ENCODE measurements at places on chromosomes 6 and 20. TPM values are rescaled to one million over a fixed set of nuclear protein-coding genes. Genes with fewer than 3 reads are reported as not detected.
A peak's percentile ranks its signal among the peaks of the same experiment; 100 is the strongest.

The CNBD2 gene
- total RNA-seq = 4.2 TPM

DNA sequence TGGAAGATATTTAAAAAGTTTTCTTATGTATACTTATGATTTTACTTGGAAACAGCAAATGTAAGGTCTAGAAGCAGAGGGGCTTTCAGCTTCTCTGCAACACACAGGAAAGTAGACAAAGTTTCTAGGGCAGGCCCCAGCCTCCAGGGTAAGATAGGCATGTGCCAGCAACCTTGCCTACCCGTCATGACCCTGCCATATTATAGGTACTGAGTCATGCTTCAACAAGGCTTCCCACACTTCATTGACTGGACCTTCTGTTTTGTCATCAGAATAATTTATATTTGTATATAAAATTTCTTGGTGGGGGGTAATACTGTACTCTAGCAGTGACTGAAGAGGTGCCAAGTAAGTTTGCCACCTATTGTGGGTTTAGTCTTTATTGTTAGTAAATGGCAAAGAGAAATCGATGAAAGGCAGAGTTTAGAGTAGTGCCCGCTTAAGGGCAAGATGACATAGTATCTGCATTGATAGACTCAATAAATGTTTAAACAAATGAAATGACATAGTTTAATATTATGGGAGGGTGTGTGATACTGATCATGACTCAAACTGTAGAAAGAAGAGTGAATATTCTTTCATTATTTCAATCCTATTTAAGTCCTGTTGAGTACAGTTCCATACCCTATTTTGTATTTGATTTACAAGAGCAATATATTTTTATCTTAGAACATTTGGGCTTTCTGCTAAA is 95.6 kb downstream of the JARID2 start:
- H3K27me3 ChIP-seq = no peaks in the 10 kb centered on the region
- no peak overlapping the region for H3K4me3 ChIP-seq
- no peak for DNase-seq
- no peak overlapping the region for H3K27ac ChIP-seq
- H3K4me1 ChIP-seq = no peaks in the 10 kb centered on the region

The PFDN6 gene
- 29.1 TPM for total RNA-seq

GRCh38 chr20:57795342-57795697 is 85.5 kb upstream of the PMEPA1 start:
- H3K27ac ChIP-seq = no peak overlapping the region
- H3K36me3 ChIP-seq = no peaks in the 10 kb centered on the region
- no peak for DNase-seq
- no peaks in the 10 kb centered on the region for H3K4me1 ChIP-seq
- no peaks in the 10 kb centered on the region for H3K27me3 ChIP-seq
- no peak overlapping the region for H3K4me3 ChIP-seq

DNA sequence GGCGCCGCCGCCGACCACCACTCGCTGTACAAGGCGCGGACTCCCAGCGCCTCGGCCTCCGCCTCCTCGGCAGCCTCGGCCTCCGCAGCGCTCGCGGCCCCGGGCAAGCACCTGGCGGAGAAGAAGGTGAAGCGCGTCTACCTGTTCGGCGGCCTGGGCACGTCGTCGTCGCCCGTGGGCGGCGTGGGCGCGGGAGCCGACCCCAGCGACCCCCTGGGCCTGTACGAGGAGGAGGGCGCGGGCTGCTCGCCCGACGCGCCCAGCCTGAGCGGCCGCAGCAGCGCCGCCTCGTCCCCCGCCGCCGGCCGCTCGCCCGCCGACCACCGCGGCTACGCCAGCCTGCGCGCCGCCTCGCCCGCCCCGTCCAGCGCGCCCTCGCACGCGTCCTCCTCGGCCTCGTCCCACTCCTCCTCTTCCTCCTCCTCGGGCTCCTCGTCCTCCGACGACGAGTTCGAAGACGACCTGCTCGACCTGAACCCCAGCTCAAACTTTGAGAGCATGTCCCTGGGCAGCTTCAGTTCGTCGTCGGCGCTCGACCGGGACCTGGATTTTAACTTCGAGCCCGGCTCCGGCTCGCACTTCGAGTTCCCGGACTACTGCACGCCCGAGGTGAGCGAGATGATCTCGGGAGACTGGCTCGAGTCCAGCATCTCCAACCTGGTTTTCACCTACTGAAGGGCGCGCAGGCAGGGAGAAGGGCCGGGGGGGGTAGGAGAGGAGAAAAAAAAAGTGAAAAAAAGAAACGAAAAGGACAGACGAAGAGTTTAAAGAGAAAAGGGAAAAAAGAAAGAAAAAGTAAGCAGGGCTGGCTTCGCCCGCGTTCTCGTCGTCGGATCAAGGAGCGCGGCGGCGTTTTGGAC is 2.0 kb downstream of the SOX4 start:
- H3K4me1 ChIP-seq = peaks cover 11% of the 10 kb centered on the region
- peak; percentile 70 for DNase-seq
- no peaks in the 10 kb centered on the region for H3K36me3 ChIP-seq
- no peaks in the 10 kb centered on the region for H3K27me3 ChIP-seq

The LY6G6D gene
- total RNA-seq = not detected

DNA sequence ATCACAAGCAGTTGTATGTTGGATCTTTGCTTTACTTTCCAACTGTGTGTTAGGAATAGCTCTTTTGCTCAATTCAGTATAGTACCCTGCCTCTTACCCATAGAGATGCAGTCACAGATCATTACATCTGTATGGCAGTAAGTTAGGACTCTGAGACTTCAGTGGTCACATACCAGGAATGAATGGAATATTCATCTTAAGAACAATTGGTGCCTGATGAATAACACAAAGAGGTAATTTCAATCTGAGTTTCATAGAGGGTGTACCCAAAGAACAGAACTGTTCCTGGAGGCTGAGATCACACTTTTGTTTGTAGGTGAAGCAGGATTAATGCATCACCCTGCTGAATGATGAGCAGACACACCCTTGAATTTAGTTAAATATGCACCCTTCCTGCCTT is 28.7 kb upstream of the KIF13A start:
- H3K27ac ChIP-seq = no peak overlapping the region
- no peaks in the 10 kb centered on the region for H3K36me3 ChIP-seq
- no peak for DNase-seq
- H3K4me3 ChIP-seq = no peak overlapping the region
- H3K27me3 ChIP-seq = no peaks in the 10 kb centered on the region

- peak; percentile 41 for DNase-seq
- H3K4me1 ChIP-seq = peaks cover 6% of the 10 kb centered on the region
- H3K27ac ChIP-seq = no peak overlapping the region
- no peaks in the 10 kb centered on the region for H3K36me3 ChIP-seq
- H3K27me3 ChIP-seq = no peaks in the 10 kb centered on the region
- H3K4me3 ChIP-seq = no peak overlapping the region
Measured at GRCh38 chr6:20642441-20642840, 108.2 kb downstream of the CDKAL1 start.

GRCh38 chr6:119020597-119021561 is 57.6 kb downstream of the FAM184A start:
- no peaks in the 10 kb centered on the region for H3K4me1 ChIP-seq
- no peak overlapping the region for H3K27ac ChIP-seq
- DNase-seq = no peak
- no peak overlapping the region for H3K4me3 ChIP-seq
- H3K27me3 ChIP-seq = no peaks in the 10 kb centered on the region

The EYA4 gene
- 8.2 TPM for total RNA-seq

DNA sequence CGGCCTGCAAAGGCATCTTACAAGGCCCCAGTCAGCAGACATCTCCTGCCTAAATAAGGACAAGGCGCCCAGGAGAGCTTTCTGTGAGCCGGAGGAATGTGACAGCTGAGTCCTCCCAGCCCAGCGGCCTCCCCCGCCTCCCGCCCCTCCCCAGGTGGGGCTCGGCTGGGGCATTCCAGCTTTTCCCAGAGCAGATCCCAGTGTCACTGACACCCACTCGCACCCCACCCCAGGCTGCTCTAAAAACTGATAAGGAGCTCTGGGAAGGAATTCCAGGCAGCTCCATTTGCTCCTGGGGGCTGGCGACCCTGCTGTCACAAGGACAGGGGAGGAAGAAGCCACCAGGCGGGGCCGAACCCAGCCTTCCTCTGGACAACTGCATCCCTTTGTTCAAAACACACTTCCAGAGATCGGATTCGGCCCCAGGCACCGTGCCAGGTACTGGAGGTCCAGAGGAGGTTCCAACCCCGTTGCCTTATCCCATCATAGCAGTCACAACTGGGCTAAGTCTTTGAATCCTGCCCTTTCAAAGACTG is 49.7 kb downstream of the JPH2 start:
- H3K27ac ChIP-seq = no peak overlapping the region
- H3K27me3 ChIP-seq = no peaks in the 10 kb centered on the region
- no peak overlapping the region for H3K4me3 ChIP-seq
- H3K4me1 ChIP-seq = peaks cover 4% of the 10 kb centered on the region
- DNase-seq = no peak

DNA sequence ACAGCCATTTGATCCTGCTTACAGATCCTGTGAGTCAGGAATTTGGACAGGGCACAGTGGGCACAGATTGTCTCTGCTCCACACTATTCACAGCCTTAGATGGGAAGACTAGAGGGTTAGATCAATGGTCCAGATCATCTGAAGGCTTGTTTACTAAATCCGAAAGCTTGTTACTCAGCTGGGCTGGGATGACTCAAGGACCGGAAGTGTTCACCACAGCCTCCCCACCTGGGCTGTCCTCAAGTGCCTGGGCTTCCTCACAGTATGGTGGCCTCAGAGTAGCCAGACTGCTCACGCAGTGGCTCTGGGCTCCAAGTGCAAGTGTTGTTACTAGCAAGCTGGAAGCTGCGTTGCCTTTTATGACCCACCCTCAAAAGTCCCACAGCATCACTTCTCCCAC is 75.4 kb upstream of the INSM1 start:
- no peaks in the 10 kb centered on the region for H3K27me3 ChIP-seq
- H3K36me3 ChIP-seq = no peaks in the 10 kb centered on the region
- DNase-seq = no peak
- H3K4me1 ChIP-seq = no peaks in the 10 kb centered on the region
- no peak overlapping the region for H3K27ac ChIP-seq
- no peak overlapping the region for H3K4me3 ChIP-seq

The INSM1 gene
- 0.49 TPM for total RNA-seq

DNA sequence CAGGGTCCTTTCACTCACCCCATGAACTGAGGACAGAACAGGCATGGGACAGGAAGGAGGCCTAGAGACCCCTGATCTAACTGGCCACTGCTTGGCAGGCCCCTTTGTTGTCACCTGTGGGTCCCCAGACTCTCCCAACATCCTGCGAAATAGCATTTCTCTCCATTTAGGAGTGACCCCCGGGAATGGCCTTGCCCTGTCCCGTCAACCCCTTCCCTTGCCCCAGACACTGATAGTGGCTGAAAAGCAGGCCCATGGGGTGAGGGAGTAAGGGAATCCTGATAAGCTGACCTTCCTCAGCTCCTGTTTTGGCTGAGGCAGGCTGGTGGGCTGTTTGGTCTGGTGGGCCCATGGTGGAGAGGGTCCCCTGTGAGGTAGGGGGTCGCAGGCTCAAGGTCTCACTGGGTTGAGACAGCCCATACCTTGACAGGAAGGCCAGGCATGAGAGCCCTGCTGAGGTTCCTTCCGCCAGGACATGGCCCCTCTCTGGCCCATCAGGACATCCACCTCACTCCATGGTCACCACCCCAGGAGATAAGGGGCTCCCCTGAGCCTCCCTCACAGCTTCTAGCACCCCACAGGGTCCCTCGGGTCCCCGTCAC is 139.3 kb downstream of the MRPL14 start:
- H3K27me3 ChIP-seq = no peaks in the 10 kb centered on the region
- no peak overlapping the region for H3K4me3 ChIP-seq
- DNase-seq = no peak
- peaks cover 2% of the 10 kb centered on the region for H3K4me1 ChIP-seq

GRCh38 chr20:19440660-19441527 is 228.5 kb downstream of the SLC24A3 start:
- H3K27me3 ChIP-seq = no peaks in the 10 kb centered on the region
- no peaks in the 10 kb centered on the region for H3K36me3 ChIP-seq
- no peak overlapping the region for H3K27ac ChIP-seq
- no peak for DNase-seq

- no peak overlapping the region for H3K4me3 ChIP-seq
- DNase-seq = no peak
- no peaks in the 10 kb centered on the region for H3K4me1 ChIP-seq
- H3K27me3 ChIP-seq = no peaks in the 10 kb centered on the region
- no peaks in the 10 kb centered on the region for H3K36me3 ChIP-seq
- no peak overlapping the region for H3K27ac ChIP-seq
Measured at GRCh38 chr20:6726761-6727160, 40.7 kb upstream of the BMP2 start.

The PTPRT gene
- 0.11 TPM for total RNA-seq

All from thyroid gland (tissue), 4 donors.